ENCODE measurements at places on chromosomes 7 and 10. TPM values are rescaled to one million over a fixed set of nuclear protein-coding genes. Genes with fewer than 3 reads are reported as not detected.
A peak's percentile ranks its signal among the peaks of the same experiment; 100 is the strongest.

The ZNF775 gene
- total RNA-seq: 4.4 TPM

DNA sequence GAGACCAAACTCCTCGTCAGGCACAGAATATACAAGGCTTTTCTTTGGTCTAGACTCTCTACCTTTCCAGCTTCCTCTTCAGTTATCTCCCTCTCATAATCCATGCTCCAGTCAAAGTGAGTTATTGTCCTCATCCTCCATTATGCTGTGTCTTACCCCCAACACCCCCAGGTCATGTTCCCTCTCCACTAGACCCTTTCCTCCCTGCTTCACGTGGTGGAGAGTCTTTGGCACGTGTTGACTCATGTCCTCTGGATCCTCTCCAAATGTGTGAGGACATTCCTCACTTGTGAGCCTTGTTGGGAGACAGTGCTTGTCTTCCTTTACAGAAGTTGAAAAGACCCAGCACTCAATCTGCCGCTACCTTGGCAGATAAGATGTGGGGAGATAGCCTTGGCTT, 36.0 kb upstream of the DLD start:
- DNase-seq: no peak

DNA sequence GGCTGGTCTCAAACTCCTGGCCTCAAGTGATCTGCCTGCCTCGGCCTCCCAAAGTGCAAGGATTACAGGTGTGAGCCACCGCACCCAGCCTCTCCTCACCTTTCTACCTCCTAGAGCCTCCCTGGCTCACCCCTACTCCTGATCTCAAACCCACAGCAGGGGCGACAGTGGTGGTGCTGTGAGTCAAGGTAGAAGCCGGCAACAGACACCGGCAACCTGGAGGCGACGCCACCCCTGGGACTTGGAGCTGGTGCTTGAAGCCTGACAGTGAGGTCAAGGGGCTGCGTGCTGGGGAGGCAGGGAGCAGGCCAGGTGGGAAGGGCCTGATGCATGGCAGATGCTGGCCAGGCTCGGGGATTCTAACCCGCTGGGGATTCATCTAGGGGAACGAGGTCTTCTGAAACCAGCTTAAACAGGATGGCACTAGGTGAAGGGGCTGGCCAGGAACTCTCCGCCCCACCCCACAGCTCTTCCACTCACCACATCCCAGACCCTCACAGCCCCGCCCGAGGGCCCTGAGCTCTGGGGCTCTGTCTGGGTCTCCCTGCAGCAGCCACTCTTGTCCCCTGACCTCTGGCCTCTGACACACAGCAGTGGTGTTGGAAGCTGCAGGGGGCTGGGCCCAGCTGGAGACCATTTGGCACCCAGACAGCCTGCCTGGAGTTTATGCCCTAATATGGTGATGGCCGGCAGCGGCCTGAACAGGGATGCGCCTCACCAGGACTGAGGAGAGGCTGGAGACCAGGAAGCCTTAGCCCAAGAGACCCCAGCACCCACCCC, 16.4 kb downstream of the KCNH2 start:
- peak; percentile 83 for DNase-seq

GRCh38 chr7:100544967-100545359, 6.0 kb downstream of the AGFG2 start:
- DNase-seq: peak; percentile 54

- peak; percentile 95 for DNase-seq
These were observed 875 bp upstream of the HECTD2 start for GRCh38 chr10:91409069-91409868.
